Esophagus squamous epithelium (tissue), 5 donors: ENCODE measurements at places on chromosomes 4 and X. TPM values are rescaled to one million over a fixed set of nuclear protein-coding genes. Genes with fewer than 3 reads are reported as not detected.

- DNase-seq = no peak
These were observed 110.9 kb upstream of the ANK2 start for GRCh38 chr4:112938461-112939058.

- no peak for DNase-seq
These were observed 14.1 kb upstream of the RTL3 start for GRCh38 chrX:78673246-78673645.

Gene TEX13B
- total RNA-seq = not detected

GRCh38 chr4:140057701-140058100 lies 96.3 kb downstream of the MAML3 start:
- no peak for DNase-seq

Gene RHOXF2B
- total RNA-seq = not detected

Gene CXorf66
- total RNA-seq = not detected

Gene STK32B
- 0.38 TPM for total RNA-seq

DNA sequence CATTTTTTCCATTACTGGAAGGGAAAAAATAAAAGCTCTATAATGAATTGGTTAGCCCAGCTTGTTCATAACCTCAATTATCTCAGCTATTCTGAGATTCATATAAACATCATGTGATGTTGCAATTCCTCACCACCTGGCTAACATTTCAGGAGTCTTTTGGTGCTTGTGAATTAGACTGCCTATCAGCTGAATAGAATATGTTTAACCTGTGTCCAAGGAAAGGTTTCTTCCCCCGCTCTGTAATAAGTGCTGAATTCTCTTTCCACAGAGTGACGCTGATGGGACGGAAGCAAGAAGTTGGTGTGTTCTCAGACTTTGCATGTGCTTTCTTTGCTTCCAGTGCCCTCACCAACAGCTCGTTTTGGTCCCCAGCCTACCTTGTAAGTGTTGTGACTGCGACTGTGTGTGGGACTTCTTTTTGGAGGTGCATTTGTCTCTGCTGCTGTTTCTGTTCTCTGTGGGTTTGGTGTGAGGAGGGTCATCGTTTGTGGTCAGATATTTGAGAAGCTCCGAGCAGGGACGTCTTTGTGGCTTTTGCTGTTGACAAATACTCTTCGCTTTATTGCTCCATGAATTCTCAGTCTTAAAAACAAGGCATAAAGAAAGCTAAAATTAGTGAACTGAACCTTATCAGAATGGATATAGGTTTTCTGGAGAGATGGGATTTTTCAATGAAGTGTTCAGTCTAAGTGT lies 61.7 kb downstream of the PPARGC1A start:
- no peak for DNase-seq

Gene OTC
- total RNA-seq = 0.15 TPM

GRCh38 chr4:87967193-87967592 lies 8.3 kb upstream of the SPP1 start:
- DNase-seq = no peak

DNA sequence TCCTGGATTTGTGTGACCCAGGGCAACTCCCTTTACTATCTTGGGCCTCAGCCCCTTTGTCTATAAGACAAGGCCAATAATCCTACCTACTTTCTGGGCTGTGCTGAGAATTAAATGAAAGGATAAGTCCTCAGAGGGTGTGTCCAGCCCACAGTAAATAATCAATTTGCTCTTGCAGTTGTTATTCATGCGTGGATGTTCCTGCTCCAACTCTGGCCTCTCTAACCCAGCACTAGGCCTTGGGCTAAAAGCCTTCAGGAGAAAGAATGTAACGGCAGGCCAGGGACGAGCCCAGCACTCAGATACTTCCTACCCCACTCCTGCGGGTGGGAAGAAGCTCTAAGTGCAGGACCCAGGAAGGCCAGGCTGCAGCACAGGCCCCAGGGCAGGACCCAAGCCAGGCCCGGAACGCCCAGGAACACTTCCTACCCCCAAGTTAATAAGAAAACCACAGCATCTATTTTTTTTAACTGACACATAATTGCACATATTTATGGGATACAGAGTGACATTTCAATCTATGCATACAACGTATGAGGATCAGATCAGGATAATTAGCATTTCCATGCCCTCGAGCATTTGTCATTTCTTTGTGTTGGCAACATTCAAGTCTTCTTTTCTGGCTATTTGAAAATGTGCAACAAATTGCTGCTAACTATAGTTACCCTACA lies 179.6 kb upstream of the RBPJ start:
- DNase-seq = no peak

GRCh38 chr4:2048831-2049230 lies 10.3 kb upstream of the NAT8L start:
- DNase-seq = no peak

Gene CT45A1
- not detected for total RNA-seq

Gene NSD2
- total RNA-seq = 31.9 TPM

GRCh38 chr4:52873191-52873590 lies 11.1 kb downstream of the RASL11B start:
- no peak for DNase-seq

- DNase-seq = no peak
These were observed 41.6 kb downstream of the HMX1 start for GRCh38 chr4:8830056-8830455.

GRCh38 chrX:9745417-9746115 lies 20.1 kb downstream of the GPR143 start:
- DNase-seq = no peak

Gene GNRHR
- total RNA-seq = 0.75 TPM

DNA sequence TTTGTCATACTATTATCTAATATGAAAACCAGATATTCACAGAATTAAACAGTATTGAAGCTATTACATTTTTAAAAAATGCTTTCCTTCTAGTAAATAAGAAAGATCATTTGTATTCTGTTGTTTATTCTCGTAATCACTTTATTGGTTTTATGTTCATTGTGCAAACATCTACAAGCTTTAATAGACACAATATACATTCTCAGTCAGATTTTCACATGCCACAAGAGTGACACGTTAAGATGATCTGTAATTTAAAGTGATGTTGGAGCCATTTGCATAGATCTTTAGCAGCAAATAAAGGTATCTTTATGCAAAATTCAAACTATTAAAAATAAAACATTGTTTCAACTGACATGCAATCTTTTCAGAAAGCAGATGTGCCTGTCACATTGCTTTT lies 469.9 kb downstream of the PCDH11X start:
- no peak for DNase-seq

Gene UGT2A1
- not detected for total RNA-seq

- no peak for DNase-seq
These were observed 26.5 kb downstream of the HNRNPDL start for GRCh38 chr4:82403725-82404124.
